ENCODE measurements at places on chromosomes 7 and 10.

DNA sequence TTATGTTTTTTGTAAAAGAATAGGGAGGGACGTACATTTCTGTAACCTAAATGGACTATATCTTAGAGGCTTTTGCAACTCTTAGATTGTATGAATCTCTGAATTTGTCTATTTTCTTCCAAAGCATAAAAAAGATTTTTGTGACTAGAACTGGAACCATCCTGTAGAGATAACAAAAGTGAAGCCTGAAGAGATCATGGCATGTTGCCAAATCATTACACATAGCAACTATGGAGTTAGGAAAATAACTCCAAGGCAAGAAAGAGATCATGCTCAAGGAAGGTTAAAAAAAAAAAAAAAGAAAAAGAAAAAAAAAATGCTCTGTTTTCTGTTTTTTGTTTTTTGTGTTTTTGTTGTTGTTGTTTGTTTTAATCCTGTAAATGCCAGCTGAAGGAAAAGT lies 567.7 kb upstream of the ZWINT start:
- no peak for DNase-seq

GRCh38 chr7:96329241-96329640 lies 7.3 kb upstream of the SLC25A13 start:
- DNase-seq: no peak

- no peak for DNase-seq
These were observed 21.5 kb upstream of the NPVF start for GRCh38 chr7:25249772-25250171.

GRCh38 chr10:79137300-79137756 lies 68.6 kb downstream of the ZMIZ1 start:
- no peak for DNase-seq

DNA sequence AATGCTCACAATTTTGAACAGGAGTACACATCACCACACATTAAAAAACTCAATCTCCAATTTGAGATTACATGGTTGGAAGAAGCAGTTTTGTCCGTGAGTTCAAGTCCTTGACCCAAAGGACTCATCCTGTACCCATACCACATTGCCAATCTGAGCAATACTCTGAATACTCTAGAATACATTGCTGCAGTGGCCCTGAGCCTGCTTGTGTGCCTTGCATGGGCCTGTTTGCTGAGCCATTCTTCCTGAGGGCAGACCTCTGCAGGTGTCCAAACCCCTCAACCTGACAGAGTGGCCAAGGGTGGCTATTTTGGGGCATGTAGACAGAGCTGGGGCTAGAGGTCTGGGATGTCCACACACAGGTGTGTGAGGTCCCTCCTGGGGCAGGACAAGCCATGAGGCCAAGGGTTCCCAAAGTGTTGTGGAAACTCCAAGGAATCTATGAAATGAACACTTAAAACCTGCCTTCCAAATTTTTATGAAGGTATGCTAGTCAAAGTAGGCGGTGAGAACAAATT lies 15.5 kb downstream of the AGMO start:
- DNase-seq: no peak

GRCh38 chr7:35754741-35755140 lies 46.1 kb upstream of the SEPTIN7 start:
- no peak for DNase-seq

DNA sequence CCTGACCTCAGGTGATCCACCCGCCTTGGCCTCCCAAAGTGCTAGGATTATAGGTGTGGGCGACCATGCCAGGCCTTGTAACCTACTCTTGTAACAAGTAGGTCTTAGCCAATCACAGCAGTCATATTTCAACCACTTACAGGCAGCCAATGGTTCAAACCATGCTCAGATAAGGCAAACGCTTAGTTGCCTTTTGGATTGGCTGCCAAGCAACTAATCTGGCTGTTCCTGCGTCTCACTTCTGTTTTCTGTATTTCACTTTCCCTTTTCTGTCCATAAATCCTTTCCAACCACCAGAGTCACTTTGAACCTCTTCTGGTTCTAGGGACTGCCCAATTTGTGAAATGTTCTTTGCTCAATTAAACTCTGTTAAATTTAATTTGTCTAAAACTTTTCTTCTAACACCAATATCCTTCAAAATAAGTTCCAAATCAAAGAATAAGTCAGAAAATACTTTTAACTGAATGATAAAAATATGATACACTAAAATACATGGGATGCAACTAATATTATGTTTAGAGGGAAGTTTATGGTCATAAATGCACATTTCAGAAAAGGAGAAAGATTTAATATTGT lies 19.1 kb upstream of the PRF1 start:
- no peak for DNase-seq

DNA sequence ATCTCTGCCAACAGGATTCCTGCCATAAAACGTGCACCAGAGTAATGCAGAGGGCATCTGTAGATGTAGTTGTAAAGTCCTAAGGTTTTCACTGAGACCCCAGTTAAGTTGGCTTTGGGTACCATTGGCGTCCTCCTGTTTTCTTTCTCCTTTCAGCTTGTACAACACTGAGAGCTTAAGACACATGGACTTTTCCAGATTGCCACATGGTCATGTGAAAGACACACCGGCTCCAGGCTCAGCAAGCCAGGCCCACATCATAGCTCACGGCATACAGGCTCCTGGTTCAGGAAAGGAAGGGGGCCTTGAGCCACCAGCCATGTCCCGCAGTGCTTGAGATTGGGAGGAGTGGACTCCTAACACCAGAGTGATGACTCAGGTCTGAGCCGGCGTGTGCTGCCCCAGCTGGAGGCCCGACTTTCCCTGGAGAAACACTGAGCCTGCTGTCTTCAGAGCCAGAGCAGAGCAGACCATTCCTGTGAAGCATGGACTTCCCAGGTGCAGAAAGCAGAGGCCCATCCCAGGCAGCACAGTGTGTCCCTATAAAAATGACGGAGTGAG lies 252.7 kb downstream of the PRPF18 start:
- no peak for DNase-seq

- DNase-seq: no peak
These were observed 337.0 kb upstream of the PRKCQ start for GRCh38 chr10:6917125-6917524.

DNA sequence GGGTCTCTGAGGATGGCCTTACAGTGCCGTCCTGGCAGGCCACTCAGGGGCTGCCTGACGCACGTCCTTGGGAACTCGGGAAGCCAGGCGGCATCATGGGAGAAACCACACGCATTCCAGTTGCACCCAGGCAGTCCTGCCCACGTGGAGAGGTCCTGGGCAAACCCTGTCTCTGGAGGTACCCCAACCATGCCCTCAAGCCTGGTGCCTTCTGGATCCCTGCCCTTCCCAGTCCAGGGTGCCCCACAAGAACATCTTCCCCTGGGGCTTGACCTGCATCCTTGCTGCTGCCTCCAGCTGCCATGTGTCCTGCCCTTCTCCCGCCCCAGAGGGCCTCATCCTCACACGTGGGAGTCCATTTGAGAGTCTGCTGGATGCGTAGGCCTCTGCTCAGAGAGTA lies 200.3 kb upstream of the PPP2R2D start:
- DNase-seq: no peak

- DNase-seq: no peak
These were observed 113.0 kb downstream of the PDE1C start for GRCh38 chr7:31957090-31957720.

GRCh38 chr7:128530855-128531104 lies 54.2 kb downstream of the METTL2B start:
- DNase-seq: no peak

- DNase-seq: no peak
These were observed 81.0 kb upstream of the PRSS58 start for GRCh38 chr7:142338633-142339501.

DNA sequence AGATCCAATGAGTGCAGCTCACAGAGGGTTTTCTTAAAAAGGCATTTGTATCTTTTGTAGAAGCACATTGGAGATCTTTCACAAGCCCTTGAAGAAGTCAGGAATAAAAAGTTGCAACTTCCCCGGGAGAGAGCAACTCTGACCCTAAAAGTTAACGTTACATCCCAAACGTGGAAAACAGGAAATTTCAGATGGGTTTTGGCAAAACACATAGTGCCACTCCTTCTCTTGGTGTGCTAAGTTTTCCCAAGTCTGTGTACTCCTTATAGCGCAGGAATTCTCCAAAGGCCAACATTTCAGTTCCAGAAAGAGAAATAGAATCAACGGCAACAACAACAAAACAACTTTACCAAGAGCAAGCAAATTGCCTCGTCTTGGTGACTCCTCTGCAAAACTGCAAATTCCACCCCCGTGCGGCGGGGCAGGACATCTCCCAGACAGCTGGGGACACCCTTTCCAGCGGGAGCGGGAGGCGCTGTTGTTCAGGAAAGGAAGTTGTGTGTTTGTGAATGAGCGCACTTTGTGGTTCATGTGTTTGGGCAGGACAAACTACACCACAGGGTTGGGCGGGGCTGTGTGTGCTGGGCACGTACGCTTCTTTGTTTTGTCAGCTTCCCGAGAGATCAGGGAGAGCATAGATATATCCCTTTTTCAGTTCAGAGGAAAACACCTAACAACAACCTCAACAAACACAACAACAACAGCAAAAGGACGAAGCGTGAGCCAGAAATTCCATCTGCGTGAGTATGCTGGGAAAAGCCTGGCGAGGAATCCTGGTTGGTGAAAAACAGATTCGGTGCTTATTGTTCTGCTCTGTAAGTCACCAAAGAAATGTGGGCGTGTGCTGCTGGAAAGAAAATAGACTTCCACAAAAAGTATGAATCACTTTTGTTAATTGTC lies 294.7 kb upstream of the PITRM1 start:
- no peak for DNase-seq

GRCh38 chr10:121598263-121599249 lies at the start of gene FGFR2:
Gene FGFR2 (minus strand): TSS chr10:121598444. CDS start chr10:121593817, 4,627 bp downstream.
- peak; percentile 44 for DNase-seq

DNA sequence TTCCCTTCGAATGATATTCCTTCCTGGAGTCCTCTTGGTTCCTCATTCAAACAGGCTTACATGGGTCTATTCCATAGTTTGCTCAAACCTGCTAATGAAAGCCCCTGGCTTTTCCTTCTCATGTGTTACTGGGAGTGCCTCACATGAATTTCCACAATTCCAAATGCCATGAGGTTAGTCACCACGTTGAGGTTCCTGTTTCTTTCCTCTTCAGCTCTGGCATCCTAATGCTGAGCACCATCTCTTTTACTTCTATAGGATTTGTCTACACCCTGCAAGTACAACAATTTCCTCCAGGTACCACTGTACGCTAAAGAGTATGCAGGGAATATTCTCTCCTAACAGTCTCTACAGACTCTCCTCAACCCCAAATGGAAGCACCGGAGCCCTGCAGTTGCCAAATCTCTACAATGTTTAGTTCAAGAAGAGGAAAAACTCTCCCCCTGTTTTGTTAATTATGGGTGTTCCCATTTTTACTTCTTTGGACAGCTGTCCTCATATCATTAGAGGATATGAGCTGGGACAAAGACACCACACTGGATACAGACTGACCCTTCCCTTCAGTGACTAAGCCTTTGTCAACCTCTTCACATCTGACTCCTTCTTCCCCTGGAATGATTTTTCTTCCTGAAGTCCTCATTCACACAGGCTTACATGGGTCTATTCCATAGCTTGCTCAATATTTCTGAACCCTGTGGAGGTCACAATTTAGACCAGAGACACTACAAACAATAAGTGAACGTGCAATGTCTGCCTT lies 145.8 kb upstream of the BET1 start:
- no peak for DNase-seq

GRCh38 chr10:25865267-25865666 lies 68.8 kb upstream of the MYO3A start:
- DNase-seq: no peak

DNA sequence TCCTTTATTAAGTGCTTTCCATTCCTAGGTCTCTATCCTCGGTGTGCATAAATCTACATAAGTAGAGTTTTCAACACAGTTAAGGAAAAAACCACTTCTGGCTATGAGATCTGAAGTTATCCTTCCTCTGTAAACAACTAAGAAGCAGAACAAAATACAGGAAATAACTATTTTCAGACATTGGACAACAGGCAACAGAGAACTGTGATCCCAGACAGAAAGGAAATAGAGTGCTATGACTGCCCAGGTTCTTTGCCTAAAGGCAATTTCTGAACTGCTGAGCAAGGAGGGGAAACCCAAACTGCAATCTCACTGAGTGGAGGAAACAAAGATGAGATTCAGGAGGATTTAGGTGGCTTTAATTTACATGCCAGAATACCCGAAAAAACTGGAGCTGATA lies 285.4 kb downstream of the SNX13 start:
- no peak for DNase-seq

GRCh38 chr10:77456414-77456813 lies 181.2 kb downstream of the KCNMA1 start:
- no peak for DNase-seq

- DNase-seq: no peak
These were observed 348.2 kb upstream of the C7orf33 start for GRCh38 chr7:148242294-148242821.

DNA sequence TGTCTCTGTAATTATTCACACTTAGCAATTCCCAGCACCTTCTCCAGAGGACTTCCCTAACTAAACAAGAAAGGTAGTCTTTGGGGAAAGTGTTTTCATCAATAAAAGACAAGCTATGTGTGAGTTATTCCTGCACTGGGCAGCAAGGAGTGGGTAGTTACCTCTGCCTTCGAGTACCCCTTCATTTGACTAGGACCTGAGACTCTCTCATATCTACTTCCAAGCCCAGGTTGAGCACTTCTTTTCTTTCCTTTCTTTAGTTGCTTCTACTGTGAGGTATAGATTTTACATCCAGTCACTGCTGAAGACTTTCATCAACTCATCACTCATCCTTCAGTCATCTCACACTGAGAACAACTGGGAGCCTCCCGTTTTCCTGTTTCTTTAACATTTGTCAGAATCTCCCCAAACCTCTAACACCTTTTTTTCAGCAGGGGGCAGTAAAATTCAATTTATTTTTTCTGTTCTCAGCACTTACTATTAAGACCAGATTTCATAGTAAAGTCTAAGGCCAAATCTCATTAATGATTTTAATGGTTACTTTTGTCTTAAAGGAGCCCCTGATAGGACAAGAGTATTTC lies 80.1 kb upstream of the PRSS1 start:
- DNase-seq: no peak

DNA sequence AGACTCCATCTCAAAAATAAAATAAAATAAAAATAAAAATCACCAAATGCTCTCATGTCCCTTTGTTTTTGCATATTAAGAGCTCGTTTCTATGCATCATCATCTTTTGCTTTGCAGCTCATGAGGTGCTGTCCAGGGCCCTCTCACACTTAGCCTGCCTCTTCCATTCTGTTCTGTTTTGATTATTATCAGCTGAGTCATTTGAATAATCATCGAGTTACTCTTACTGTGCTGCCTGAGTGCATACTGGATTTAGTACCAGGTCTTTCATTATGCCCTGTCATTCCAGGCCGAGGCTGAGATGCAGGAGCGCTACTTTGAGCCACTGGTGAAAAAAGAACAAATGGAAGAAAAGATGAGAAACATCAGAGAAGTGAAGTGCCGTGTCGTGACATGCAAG lies 33.0 kb downstream of the UCMA start:
- no peak for DNase-seq

DNA sequence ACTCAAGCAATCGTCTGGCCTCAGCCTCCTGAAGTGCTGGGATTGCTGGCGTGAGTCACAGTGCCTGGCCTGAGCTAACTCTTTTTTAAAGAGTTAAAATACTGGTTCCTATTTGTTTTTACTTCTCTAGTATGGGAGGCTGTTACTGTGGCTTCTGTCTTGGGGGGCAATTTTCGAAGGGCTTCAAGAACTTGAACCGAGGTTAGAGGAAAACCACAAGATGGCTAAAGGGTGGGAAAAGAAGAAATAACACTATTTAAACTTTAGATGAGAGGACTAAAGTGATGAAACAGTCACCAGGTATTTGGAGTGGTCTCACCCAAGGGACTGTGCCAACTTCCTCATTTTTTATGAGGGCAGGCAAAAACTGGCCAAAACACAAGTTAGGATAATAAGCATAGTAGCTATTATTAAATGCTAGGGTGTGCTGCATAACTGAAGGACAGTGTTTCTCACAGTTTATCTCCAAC lies 17.8 kb downstream of the MET start:
- no peak for DNase-seq
